Daoy (cell line): ENCODE measurements at places on chromosomes 13 and 19.

DNA sequence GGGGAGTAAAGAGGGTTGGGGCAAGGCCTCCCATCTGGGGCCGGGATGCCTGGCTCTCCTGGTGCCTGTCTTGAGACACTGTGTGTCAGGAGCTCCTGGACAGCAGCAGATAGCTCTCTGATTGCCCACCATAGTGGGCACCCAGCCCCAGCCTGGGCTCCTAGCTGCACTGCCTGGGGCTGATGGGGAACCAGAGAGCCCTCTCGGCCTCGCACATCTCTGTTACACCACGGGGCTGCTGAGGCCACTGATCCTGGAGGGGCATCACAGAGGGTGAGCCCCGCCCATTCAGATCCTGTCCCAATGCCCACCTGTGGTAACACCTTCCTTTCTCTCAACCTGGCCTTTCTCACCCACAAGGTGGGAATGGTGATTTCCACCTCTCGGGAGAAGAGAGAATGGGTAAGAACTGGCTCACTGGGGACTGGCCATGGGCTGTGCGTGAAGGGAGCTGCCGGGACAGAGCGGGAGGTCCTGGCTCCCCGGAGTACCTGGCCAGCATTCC lies 135.9 kb downstream of the URI1 start:
- no peak for DNase-seq

DNA sequence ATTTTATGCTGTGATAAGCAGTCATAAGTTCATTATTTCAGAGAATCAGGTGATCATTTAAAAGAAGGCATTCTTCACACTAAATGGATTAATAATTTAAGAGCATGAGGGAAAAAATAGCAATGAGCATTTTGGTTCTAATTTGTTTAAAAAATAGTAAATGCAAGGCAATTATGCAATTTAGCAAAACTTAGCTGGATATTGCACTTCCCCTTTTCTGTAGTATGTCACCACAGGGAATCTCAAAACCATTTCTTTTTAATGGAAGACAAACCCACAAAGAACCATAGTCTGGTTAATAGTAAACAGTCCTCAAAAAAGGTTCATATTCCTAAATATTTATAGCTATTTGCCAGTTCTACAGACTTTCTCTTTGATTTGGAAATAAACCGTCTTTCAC lies 30.2 kb downstream of the COG6 start:
- no peak for DNase-seq

- no peak for DNase-seq
Observed at GRCh38 chr13:76586842-76587241, 299.4 kb downstream of the KCTD12 start.

DNA sequence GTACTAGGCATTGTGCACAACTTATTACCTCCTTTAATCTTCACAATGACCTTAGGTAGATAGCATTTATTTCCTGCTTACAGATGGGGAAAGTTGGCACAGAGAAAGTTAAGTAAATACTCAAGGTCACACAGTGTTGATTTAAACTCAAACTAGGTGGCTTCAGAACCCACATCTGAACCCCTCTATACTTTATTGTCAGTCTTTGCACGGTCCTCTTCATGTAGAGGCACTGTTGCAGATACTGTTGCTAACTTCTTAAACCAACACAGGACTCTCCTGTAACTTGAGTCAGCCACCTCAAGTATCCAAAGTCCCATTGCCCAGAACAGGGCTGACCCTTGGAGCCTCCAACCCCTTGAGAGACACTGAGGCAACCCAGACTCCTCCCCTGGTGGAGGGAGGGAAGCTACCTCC lies 48.8 kb downstream of the FRY start:
- DNase-seq, result no peak

- DNase-seq, result peak; percentile 88
Observed at GRCh38 chr19:46014941-46015686, 7.7 kb downstream of the PGLYRP1 start.

DNA sequence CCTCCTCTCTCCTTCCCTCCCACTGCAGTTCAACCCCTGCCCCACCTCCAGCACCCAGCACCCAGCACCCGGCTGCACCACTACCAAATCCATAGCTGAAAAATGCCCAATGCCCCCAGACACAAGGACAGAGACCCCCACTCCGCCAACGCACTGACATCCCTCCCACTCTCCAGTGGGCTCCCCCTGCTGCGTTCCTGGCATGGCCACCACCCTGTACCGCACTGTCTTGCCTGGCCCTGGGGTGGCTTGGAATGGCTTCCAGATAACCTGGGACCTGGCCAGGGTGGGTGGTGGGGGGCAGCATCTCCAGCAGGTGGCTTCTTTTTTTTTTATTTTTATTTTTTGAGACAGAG lies 5.8 kb upstream of the MKNK2 start:
- DNase-seq, result no peak

GRCh38 chr19:44003461-44004009 lies 778 bp downstream of the ZNF230 start:
- DNase-seq, result no peak

- DNase-seq, result peak; percentile 70
Observed at GRCh38 chr13:23979361-23980159, 82.3 kb upstream of the C1QTNF9B start.

- DNase-seq, result no peak
Observed at GRCh38 chr19:18137657-18138339, 15.2 kb upstream of the PIK3R2 start.

DNA sequence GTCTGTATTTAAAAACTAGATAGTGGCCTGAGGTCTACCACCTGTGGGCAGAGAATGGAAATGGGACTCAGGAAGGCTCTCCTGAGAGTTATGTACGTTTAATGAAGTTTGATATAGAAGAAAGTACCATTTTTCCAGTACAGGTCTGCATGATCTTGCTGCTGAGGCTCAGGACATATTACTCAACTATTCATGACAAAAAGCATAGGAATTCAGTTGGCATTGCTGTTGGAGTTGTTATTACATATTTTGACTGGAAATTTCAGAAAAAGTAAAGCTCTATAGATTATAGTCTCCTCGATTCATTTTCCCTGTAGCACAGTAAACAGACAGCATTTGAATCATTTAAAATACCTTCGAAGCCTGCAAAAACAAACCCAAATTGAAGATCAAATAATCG lies 469.8 kb downstream of the DCT start:
- DNase-seq, result no peak

GRCh38 chr19:38877781-38878574 lies at the start of gene RINL:
Gene RINL (minus strand): TSS chr19:38878275. CDS start chr19:38876742, 1,533 bp downstream.
- no peak for DNase-seq

DNA sequence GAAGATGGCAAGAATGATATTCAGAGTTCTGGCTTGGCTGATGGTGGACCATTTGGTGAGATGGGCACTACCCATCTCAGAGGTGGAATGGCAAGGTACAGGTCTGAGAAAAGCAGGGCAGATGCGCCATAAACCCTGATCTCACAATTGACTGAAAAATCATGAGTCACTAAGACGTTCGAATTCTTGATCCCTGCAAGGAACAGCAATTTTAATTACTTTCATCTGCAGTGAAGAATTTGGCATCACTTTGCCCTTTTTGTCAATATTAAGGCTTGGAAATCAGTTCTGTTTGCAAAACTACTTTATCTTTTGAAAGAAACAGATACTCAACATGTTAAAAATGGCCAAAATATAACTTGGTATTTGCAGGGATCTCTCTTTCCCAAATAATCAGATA lies 38.1 kb downstream of the HTR2A start:
- no peak for DNase-seq

GRCh38 chr19:53034948-53035675 lies 9.4 kb upstream of the ERVV-2 start:
- no peak for DNase-seq

DNA sequence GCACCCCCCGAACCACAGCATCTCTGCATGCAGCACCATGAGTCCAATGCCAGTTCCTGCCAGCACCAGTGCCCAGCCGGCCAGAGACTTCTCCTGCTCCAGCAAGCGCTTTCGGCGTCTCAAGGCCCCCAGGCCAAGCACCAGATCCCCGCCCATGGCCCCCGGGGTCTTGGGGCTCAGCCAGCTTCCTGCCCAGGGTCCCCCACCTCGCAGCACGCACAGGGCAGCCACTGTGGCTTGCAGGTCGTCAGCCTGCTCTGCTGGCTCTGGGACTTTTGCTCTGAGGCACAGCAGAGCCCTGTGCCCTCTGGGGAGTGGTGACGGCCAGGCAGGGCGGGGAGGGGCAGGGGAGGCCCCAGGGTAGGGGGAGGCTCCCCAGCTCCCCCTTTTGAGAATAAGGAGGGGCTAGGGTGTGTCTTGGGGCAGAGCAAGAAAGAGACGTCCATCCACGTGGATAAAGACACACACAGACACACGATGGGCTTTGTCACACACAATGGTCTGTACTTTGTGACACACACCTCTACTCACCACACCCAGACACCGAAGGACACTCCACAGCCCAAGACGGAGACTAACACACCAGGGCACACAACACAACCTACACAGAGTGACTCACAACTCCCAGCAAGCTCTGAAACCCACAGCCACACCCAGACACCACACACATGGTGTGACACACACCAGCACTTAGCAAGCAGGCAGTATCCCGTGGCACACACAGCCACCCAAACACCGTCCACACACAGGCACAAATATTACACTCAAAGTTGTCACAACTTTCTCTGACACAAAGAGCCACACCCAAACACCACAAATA lies at the start of gene KCNN4:
Gene KCNN4, minus strand, starts transcription at position 268 of the 820 bp plus-strand sequence. Its CDS starts 112 bp downstream, at position 156.
- DNase-seq, result peak; percentile 88

- no peak for DNase-seq
Observed at GRCh38 chr13:68066879-68067513, 836.9 kb upstream of the PCDH9 start.

- no peak for DNase-seq
Observed at GRCh38 chr19:6822311-6822670, 49.8 kb downstream of the VAV1 start.

- DNase-seq, result no peak
Observed at GRCh38 chr19:5966215-5966614, 11.7 kb downstream of the RANBP3 start.

DNA sequence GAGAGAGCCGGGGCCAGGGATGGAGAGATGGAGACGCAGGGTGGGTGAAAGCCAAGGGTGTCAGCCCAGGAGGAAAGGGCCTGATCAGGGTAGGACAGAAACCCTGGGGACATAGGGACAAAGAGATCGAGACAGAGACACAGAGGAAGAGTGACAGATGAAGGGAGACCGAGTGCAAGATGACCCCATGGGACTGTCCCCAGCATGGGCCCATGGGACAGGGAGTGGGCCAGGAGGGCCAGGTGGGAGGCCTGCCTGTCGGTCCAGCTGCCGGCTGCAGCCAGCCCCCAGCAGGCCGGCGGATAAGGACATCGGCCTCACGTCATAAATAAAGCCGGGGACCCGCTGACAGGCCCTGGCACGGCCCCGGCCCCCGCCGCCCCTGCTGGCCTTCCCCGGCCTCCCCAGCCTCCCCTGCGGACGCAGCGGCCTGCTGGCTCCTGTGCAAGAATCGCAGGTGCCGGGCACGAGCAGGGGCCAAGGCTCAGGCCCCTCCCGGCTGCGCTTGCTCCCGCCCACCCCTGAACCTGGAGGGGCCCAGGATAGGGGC lies 6.3 kb downstream of the REX1BD start:
- DNase-seq, result no peak

GRCh38 chr13:42137856-42138537 lies 89.5 kb downstream of the DGKH start:
- DNase-seq, result no peak

DNA sequence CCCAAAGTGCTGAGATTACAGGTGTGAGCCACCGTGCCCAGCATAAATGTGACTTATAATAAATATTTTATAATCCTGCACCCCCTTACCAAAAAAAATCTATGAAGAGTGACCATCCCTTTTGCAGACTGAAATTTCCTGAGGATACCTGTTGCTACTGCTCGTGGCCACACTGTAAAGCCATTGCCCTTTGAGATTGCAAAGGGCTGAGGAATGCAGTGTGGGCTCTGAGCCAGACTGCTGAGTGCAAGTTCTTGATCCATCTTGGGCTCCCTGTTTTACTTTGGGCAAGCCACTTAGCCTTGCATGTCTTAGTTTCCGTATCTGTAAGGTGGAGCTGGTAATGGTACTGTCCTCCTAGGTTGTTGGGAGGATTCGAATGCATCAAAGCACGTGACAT lies 23.4 kb downstream of the SIPA1L3 start:
- no peak for DNase-seq

DNA sequence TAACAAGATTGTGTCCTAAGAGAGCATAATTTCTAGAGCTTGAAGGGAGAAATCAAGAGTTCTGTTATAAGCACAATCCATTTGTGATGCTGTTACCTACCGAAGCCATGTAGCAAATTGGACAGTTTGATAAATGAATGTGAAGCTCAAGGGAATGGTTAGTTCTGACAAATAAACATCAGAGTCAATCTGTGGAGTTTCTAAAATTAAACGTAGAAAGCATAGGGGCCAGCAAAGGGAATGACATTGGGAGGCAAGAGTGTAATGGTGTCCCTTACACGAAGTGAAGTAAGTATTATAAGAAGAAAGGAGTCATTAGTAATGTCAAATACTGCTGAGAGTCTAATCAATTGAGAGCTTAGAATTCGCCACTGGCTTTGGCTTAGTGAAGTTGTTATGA lies 200.2 kb upstream of the SLITRK1 start:
- DNase-seq, result no peak

DNA sequence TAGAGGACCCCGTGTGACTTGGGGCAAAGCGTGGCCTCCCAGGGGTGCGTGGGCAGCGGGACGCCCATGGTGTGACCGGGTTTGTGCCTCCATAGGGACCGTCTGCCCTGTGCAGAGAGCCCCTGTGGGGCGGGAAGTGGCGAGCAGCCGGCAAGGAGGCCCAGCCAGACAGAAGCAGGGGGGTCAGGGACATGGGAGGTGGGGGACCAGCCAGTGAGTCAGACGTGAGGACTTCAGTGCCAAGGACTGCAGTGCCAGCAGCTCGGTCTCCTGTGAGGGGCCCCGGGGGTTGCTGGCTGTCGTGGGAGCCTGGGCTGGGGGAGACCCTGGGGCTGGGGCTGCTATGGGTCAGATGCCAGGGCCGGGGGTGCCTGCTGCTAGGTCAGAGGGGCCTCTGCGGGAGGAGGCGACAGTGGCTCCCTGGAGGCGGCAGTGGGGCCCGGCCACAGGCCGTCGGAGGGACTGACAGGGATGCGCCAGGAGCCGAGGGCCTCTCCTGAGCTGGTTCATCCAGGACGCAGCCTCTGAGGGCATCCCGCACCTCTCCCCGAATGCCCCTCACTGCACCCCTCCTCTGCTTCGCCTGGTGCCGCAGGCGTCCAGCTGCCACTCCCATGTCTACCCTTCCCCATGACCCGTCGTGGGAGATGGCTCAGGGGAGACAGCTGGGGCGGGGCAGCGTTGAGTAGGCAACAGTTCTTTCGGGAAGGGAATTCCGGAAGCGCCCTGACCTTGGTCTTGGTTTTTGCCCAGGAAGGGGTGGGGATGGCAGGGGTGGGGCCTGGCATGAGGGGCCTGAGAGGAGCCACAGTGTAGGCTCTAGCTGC lies 80.0 kb downstream of the KDM4B start:
- peak; percentile 90 for DNase-seq

GRCh38 chr19:10769533-10770491 lies 51.9 kb downstream of the DNM2 start:
- DNase-seq, result no peak

- no peak for DNase-seq
Observed at GRCh38 chr13:50599927-50600326, 243.6 kb downstream of the DLEU7 start.

DNA sequence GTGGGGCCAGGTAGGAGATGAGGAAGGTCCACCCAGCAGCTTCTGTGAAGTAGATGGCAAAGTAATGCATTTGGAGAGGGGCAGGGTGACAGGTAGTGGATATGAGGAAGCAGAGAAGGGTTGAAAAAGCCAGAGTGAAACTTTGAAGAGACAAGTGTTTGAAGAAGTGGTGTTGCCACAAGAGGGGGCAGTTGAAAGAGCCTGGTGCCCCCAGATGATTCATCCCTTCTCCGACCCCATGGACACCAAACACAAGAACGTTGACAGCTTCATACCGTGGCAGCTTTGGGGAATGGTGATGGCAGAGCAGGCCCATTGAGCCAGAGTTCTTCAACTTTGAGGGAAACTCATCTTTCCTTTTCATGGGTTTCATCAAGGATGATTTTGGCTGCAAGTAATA lies 19.9 kb downstream of the IFNL3 start:
- peak; percentile 20 for DNase-seq
